Bronchial epithelial cell (primary cell): ENCODE measurements at places on chromosomes 7 and 10. TPM values are rescaled to one million over a fixed set of nuclear protein-coding genes. Genes with fewer than 3 reads are reported as not detected.

The PIK3AP1 gene
- 2.1 and 5.2 TPM in 2 replicates for total RNA-seq

The CPVL gene
- total RNA-seq, result not detected in 2 replicates

The CFAP69 gene
- 0.53 and 2.3 TPM in 2 replicates for total RNA-seq

The UNCX gene
- total RNA-seq, result not detected in 2 replicates

The OPN4 gene
- not detected in 2 replicates for total RNA-seq

The SPRN gene
- not detected in 2 replicates for total RNA-seq

The PDE6C gene
- total RNA-seq, result not detected in 2 replicates

The ACSM6 gene
- not detected in 2 replicates for total RNA-seq

The MAT1A gene
- total RNA-seq, result not detected in 2 replicates

The SLC39A12 gene
- not detected in 2 replicates for total RNA-seq

The FAM180A gene
- total RNA-seq, result 0.26 TPM in 1 of 2 replicates, not detected in the other

The TRUB1 gene
- 26.6 and 31.0 TPM in 2 replicates for total RNA-seq
